AG10803 (cell line): ENCODE measurements at places on chromosomes 5 and 9.

DNA sequence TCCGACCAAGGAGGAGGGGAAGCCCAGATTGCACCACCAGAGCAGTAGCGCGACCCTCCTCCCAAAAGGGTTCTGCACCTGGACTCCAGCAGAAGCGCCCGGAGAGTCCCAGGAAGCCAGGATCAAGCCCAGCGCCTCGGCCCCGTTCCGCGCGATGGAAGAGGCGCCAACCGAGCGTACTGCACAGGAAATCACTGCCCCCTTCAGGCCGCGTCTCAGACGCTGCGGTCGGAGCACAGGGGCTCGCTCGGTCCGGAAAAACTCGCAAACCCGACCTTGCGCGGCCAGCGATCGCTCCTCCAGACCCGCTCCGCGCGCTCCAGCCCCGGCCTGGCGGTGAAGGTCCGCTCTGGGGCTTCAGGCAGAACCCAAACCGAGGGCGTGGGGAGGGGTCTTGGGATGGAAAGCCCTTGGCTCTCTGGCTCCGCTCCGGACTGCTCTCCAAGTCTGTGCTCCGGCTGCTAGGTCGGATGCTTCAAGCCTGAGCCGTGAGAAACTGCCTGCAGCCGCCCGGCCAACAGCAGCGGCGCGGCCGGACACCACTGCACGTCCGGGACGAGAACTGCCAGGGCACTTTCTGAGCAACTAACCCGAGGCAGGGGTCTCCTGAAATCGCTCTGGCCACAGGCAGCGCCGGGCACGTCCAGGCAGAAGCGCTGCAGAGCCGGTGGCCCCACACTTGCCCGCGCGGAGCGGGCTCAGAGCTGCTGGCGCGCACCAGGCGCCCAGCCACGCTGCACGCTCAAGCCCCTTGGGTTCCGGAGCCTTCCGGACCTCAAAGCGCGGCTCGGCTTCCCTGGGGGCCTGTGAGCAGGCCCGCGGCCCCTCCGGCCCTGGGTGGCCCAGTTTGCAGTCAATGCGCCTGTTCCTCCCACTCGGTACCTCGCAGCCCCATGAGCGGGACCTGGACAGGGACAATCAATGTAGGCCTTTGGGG lies 1.3 kb downstream of the GABBR2 start:
- DNase-seq = peak; percentile 81

DNA sequence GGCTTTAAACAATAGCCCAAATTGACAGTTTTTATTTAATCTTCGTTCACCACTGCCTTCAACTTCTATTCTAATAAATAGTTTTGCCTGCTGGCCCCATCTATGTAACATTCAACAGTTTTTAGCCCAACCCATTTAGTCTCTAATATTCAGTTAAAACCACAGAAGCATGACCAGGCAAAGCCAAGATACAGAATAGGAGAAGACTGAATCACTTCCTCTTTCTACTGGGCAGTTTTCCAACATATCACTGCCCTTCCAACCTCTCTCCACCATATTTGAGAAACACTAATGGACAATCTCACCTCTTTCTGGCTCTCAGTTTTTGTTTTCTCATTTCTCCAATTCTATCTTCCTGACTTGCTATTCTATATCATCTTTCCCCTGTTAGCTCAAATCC lies 352.9 kb downstream of the DNAH5 start:
- DNase-seq = peak; percentile 80

- DNase-seq = peak; percentile 61
Measured at GRCh38 chr9:2055203-2055658, 40.1 kb downstream of the SMARCA2 start.

DNA sequence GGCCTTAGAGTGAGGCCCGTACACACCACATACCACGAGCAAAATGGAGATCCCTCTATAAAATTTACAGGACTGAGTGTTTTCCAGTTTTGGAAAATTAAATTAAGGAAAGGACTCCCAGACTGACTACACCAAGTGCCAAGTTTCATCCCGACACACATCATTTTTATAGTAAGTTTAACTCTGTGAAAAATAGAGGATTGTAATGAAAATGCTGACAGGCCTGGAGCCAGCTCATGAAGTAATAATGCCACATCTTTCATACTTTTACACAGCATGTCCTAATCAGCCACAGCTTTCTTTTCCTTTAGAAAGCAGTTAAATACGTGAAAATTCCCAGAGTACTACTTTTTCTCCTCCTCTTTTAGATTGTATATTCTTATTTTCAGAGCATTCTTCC lies 169.2 kb downstream of the SAXO1 start:
- DNase-seq = peak; percentile 72

- DNase-seq = no peak
Measured at GRCh38 chr9:98563212-98563907, 145.4 kb downstream of the GABBR2 start.

GRCh38 chr5:169886677-169887076 lies 93.6 kb downstream of the INSYN2B start:
- no peak for DNase-seq

- no peak for DNase-seq
Measured at GRCh38 chr9:77659926-77660325, 11.8 kb upstream of the GNA14 start.

DNA sequence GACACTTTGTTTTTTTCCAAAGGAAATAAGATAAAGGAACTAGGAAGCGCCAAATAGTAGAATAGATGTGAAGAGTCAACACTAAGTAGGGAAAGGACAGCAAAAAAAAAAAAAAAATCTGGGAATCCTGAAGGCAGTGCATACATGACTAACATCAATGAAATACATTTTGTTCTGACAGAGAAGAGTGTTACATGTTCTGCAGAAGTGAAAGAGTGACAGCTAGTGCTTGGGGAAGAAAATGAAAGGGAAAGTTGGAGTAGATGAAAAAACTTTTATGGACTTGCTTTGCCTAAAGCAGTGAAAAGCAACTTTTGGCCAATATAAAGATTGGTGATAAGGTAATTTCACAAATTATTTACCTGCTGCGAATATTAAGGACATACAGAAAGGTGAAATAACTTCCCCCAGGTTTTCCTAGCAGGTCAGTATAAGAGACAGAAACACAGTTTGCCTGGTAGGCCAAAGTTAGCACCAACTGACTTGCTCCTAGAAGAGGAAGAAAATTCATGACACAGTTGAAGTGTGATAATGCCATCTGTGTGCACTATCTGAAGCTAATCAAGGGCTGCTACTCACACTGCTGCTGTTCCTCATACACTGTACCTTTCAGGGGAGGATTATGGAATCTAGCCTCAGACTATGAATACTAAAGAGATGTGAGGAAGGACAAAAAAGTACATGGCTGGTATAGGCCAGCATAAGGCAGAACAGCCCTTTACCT lies 38.6 kb downstream of the RANBP6 start:
- no peak for DNase-seq

- no peak for DNase-seq
Measured at GRCh38 chr9:85723215-85723614, 18.5 kb downstream of the AGTPBP1 start.

GRCh38 chr5:115070737-115071136 lies 99.0 kb downstream of the TRIM36 start:
- no peak for DNase-seq

DNA sequence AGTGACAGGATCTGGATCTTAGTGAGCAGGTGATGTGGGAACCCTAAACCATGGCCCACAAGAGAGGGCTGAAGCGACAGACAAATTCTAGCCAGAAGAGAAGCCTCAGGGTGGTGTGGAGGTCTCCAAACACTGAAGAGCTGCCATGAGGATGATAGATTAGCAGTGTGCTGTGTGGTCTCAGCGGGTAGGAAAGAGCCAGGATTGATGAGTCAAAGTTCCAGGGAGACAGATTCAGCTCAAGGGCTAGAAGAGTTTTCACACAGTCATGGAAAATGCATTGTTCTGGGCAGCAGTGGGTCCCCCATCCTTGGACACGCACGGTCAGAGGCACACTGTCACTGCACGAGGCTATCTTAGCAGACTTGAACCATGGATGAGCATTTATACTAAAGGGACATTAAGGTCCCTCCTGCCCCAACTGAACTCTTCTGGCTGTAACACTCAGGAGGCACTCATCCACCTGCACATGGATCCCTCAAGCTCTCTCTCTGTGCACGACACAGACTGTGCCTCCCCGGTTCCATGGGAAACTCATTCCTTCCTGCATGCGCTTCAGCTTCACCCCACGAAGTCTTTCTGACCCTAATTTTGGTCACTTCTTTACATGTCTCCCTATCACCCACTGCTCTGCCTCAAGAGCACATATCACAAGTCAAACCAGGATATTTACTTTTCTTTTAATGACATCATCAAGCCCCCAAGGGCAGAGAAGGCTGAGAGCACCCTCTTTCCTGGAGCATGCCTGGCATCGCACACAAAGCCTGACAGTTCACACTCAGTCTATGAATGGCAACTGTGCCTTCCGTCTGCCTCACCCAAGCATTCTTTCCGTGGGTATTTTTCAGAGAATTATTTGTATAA lies 84.8 kb downstream of the TLE1 start:
- no peak for DNase-seq

GRCh38 chr9:106722051-106722753 lies 140.8 kb upstream of the ZNF462 start:
- DNase-seq = no peak

DNA sequence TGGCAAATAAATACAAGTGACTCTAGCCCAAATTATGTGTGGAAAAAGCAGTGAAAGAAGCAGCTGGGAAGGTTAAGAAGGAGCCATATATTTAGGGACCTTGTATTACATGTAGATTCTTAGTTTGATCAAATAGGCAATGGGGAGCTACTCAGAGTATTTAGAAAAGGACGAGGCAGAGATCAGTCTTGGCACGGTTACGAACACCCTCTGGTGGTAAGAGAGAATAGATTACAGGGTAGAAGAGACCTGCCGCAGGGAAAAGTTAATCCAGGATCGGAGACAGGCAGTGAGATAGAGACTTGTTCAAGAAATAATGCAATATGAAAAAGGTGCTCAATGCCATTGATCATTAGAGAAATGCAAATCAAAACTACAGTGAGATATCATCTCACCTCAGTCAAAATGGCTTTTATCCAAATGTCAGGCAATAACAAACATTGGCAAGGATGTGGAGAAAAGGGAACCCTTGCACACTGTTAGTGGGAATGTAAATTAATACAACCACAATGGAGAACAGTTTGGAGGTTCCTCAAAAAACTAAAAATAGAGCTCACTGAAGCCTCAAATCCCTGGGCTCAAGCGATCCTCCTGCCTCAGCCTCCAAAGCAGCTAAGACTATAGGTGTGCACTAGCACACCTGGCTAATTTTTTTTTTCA lies 12.0 kb downstream of the INIP start:
- peak; percentile 48 for DNase-seq

DNA sequence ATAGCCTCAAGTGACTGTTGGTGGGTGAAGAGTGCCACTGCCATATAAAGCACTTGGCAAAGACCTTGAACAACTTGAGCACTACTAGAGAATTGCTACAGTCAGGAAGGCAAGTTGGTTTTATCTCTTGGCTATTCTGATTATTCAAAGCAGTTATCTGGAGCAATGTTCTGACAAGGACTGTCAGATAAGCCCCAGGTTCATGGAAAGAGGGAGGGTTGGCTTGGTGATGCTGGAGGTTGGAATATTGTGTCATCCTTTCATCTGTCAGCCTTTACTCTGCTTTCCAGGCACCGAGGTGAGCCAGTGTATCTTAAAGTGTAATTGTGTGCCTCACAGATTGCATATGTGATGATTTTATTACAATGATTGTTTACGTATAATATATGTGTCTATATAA lies 548.4 kb upstream of the ZNF608 start:
- DNase-seq = no peak

- no peak for DNase-seq
Measured at GRCh38 chr9:133419005-133419404, 1.2 kb upstream of the REXO4 start.

- DNase-seq = no peak
Measured at GRCh38 chr9:93261735-93262523, 78.0 kb downstream of the WNK2 start.

- DNase-seq = no peak
Measured at GRCh38 chr5:38538161-38538560, 18.3 kb downstream of the LIFR start.

GRCh38 chr5:73030531-73030930 lies 74.7 kb downstream of the FCHO2 start:
- DNase-seq = no peak

- DNase-seq = peak; percentile 27
Measured at GRCh38 chr9:14271093-14271673, 42.8 kb downstream of the NFIB start.
